ENCODE measurements at places on chromosomes 16 and 17.

DNA sequence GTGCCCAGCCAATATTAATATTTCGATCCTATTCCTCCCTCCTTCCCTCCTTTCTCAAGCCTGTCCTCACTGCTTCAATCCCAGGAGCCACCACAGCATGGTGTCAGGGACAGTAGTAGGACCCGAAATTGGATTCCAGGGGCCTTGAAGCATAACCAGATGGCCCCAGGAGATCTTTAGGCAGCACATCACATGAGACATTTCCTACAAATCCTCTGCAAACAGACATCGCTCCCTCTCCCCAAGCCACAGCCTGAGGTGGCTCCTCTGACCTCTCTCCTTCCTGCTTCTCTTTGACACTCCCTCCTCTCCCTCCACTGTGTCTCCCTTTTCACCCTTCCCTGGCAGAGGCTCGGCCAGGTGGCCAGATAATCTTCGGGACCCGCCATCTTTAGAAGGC, 76.6 kb downstream of the BMERB1 start:
- DNase-seq: no peak

DNA sequence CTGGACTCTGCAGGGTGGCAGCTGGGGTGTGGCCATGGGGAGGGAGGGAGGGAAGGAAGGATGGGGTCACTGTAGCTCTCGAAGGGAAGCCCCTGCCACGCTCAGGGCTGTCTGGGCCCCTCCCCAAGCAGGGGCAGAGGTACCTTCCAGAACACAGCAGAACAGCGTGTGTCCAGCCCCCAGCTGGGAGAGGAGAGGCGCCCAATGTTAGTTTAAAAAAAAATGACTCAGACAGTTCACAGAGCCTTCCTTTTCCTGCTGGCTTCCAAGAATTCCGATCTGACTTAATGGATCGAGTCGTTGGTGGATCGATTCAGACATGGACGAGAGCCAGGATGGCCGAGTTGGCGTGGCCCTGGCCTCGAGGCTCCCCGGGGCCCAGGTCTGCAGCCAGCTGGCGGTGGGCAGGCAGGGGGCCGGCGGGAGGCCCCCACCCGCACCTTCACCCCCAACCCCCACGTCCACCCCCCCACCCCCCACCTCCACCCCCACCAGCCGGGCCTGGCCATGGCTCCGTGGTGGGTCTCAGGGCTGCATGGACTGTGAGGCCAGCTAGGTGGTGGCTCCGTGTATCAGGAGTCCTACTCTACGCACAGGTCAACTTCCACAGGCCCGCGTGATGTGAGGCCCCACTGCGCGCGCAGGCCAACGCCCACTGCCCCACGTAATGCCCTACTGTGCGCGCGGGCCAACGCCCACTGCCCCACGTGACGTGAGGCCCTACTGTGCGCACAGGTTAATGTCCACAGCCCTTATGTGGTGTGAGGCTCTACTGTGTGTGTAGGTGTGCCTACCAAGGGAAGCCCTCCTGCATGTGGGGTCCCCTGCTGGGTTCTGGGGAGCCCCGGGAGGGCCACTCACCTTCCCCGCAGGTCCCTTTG, 21.8 kb downstream of the CACNA1H start:
- DNase-seq: no peak

DNA sequence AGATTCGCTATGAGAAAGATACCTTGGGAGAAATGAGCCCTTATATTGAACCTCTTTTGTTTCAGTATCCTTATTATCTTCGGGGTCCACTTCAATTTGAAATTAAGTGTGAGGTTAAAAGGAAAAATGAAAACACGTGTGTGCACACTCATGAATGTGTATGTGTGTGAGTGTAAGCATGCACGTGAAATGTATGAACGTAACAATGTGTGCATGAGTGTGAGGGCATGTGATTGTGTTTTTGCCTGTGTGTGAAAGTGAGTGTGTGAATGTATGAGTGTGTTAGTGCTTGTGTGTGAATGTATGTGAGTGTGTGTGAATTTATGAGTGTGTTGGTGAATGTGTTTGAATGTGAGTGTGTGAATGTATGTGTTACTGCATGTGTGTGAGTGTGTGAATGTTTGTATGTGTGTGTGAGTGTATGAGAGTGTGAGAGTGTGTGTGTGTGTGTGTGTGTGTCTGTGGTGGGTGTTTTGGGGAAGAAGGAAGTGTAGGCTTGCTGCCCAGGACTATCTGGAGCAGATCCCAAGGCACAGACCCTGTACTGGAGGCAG, 224.0 kb upstream of the CDH13 start:
- DNase-seq: no peak

GRCh38 chr17:30218799-30219198, 16.7 kb downstream of the SLC6A4 start:
- DNase-seq: no peak

- DNase-seq: no peak
These were observed 60.5 kb downstream of the TMEM100 start for GRCh38 chr17:55661963-55662834.

- no peak for DNase-seq
These were observed 30.3 kb downstream of the ASPA start for GRCh38 chr17:3506054-3506453.

DNA sequence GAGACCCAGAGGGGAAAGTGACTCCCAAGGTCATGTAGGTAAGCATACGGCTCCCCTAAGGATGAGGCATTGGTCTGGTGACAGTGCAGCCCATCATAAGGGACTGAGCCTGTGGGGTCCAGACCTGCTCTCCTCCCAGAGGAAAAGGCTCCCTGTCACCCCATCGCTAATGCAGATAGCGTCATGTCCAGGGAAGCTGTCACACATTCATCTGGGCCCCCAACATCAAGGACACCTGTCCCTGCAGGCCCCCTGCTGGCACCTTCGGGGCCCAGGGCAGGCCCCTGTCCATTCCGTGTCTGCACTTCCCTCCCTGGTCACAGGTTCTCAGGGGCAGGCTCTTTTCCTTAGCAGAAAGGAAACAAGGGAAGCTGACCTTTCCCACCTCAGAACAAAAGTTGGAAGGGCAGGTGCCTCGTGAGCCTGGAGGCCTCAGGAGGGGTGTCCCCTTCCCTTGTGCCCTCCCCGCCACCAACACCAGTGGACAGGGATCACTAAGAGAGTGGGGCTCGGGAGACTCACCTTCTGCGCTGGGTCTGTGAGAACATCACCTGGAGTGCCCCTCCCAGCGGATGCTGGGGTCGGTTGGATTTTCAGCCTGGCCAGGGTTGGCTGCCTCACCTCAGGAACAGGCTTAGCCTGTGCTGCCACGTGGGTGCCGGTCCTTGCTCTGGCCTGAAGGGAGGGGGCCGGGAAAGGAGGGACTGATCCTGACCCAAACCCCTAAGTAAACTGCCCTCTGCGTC, 17.3 kb upstream of the LASP1NB start:
- no peak for DNase-seq

DNA sequence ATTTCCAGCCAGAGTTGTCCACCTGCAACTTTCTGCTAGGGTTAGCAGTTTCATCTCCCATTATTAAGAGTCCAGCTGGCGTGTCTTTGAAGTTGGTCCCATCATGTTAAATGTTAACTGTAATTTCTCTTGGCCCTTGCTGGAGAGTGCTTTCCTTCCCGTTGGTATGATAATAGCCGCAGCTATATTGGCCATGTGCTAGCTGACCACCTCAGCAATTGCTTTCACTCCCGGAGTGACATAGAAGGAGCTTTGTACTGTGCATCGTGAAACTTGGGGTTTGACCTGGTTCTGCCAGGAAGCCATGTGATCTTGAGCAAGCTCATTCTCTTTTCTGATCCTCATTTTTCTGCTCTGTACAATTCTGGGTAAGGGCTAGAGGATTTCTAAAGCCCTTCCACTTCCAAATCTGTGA, 81.0 kb upstream of the TBX2 start:
- DNase-seq: no peak

- DNase-seq: no peak
These were observed 230.7 kb downstream of the BCAS3 start for GRCh38 chr17:60908324-60908723.

- peak; percentile 66 for DNase-seq
These were observed 15.5 kb upstream of the CMIP start for GRCh38 chr16:81429045-81429521.

DNA sequence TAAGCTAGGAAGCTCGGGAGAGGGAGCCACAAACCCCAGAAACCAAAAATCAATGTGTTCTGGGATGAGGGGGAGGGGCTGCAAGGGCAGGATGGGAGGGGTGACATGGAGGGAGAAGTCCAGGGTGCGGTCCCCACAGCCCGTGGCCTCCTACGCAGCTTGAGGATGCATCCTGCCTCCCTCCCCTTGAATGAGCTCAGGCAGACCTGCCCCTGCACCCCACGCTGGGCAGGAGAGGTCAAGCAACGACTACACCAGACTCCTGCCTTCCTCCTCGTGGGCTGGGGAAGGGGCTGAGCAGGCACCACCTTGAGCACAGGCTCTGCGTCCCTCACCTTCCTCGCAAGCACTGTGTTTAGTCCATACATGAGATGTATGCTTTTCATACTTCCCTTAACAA, 3.9 kb downstream of the ANKRD13B start:
- no peak for DNase-seq

GRCh38 chr17:33968350-33969044, 286.6 kb upstream of the CCL2 start:
- no peak for DNase-seq
